ENCODE measurements at places on chromosomes 7 and 10.
A peak's percentile ranks its signal among the peaks of the same experiment; 100 is the strongest.

- peak; percentile 68 for DNase-seq
Observed at GRCh38 chr10:135132-135600, at the start of gene ZMYND11. Gene ZMYND11 (plus strand): TSS chr10:135455. CDS start chr10:180013, 44,558 bp downstream.

- no peak for DNase-seq
Observed at GRCh38 chr10:127580822-127581221, 31.7 kb downstream of the NPS start.

- DNase-seq = no peak
Observed at GRCh38 chr10:17734432-17735080, 17.4 kb upstream of the TMEM236 start.

DNA sequence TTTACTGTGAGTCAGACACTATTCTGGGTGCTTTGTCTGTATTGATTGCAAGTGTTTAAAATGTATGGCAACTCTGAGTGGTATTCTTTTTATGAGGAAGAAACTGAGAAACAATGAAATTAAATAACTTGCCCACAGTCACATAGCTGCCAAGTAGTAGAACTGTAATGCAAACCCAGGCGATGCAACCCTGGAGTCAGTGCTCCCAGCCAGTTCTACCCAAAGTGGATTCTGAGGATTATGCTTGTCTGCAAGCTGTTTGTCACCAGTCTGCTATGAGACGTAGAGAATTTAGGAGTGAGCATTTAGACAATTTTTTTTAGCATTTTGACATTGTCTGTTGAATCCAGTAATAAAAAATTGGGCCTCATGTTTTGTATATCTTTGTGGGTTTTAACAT is 306.0 kb upstream of the LRGUK start:
- no peak for DNase-seq

- DNase-seq = no peak
Observed at GRCh38 chr10:1532636-1533035, 204.7 kb downstream of the ADARB2 start.

DNA sequence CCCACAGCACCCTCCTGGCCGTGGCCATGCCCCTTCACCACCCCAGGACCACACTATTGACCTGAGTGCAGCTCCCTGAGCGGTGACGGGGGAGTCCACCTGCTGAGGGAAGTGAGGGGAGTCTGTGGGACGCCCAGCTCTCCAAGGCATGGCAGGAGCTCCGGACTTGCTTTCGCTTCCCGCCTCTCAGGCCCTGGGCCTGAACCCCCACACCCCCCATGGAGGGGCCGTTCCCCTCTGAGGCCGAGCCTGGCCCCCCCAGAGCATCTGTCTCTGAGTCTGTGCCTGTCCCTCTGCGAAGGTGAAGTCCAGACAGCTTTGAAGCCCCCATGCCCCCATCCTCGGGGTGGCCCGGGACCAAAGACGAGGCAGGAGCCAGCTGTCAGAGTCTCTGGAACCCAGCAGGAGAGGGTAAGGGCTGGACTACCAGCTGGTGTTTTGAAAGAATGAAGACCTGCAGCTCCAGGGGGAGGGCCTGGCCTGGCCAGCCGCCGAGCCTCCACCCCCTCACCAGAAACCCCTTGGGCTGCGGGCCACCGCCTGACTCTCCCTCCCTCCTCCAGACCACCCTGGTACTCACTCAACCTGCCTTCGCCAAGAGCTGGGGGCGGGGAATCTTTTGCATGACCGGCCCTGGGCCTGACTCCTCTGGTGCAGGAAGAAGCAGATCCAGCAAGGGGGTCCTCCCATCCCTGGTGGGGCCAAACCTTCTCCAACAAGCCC is 114.0 kb downstream of the PDGFA start:
- DNase-seq = no peak

DNA sequence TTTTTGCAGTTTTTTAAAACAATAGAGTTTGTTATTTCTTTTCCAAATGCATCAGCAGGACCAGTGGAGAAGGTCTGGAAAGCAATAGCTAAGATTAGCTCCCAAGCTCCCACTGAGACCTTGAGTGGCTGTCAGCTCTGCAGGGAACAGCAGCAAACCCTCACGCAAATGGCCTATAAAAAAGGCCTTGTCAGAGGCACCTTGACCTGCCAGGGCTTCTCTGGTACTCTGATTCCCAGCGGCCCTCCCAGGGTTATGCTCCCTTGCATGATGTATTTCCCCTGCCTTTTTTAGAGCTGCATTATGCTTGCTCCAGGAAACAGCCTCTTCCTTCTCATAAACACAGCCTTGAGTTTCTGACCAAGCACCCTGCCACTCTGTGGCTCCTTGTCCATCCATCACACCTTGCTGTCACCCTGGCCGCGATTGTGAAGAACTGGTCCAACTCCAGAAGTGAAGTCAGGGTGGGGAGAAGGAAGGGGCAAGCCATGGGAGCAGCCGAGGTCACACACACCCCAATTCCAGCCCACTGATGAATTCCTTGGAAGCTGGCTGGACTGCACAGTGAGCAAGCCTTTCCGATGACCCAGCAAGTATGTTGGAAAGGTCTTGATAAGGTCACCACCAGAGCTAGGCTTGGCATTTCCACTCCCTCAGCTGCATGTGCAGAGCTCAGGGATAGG is 35.3 kb upstream of the NKX2-3 start:
- no peak for DNase-seq

DNA sequence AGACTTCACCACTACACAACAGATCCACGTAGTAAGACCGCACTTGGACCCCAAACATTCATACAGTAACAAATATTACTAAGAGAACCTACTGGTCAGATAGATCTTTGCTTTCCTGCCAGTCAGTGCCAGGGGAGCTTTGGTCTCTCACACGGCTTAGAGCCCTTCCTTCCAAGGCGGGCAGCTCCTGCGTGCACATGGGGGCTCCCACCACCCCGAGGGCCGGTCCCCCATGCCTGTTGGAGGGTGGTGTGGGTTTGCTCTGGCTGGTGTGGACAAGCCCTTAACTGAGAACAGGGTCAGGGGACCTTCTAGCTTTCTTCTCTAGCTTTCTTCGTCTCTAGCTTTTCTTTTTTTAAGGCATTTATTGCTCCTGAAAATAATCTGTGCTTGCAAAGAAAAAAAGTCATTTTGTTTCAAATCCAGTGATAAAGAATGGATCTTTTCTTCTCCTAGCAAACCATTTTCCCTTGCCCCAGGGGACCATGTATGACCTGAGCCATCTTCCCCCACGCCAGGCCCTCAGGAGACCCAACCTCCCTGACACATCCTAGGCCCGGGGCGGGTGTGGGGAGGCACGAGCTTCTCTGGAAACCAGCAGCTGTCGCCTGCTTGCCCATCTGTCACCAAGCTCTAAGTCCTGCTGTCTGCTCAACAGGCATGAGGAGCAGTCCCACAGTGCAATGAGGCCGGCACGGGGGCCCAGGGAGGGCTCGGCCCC is 591.1 kb downstream of the PTPRN2 start:
- DNase-seq = no peak

DNA sequence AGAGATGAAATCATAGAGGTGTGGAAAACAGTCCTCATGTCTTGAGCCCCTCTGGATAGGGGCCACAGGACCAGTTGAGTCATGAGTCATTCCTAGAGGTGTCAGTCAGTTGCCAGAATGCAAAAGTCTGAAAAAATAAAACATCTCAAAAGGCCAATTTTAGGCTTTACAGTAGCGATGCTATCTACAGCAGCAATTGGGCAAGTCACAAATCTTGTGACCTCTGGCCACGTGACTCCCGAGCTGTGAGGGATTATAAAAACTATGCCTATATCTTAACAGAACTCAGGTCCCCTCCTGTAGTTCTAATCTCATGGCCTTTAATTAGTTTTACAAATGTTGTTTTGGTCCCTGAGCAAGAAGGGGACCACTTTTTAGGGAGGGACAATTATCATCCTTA is 15.6 kb upstream of the TAS2R41 start:
- DNase-seq = no peak

DNA sequence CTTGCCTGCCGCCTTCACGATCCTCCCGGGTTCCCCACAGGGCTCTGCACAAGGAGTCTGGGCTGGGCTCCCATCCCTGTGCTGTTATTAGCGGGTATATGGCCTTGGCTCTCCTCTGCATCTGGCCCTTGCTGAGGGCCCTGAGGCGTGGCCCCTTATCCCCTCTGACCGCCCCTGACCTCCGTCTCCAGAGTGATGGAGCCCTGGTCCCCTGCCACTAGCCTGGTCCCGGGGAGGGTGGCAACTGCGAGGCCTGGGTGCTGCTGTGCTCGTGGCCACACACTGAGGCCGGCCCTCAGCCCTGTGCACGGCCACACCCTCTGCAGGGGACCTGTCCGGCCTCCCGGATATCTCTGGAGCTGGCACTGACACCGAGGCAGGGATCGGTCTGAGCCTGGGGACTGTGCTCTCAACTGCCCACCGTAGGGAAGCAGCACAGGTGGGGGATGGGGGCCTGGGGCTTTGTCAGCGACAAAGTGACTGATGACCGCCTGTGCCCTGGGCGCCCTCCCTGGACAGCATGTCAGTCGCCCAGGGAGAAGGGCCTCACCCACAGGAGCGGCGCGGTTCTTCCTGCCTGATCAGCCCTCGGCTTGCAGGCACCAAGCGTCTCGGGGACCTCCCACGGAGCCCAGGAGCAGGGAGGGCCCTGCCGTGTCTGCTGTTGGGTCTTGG is 72.4 kb downstream of the NKX6-2 start:
- no peak for DNase-seq

GRCh38 chr7:87028636-87029035 is 30.8 kb downstream of the ELAPOR2 start:
- DNase-seq = no peak

DNA sequence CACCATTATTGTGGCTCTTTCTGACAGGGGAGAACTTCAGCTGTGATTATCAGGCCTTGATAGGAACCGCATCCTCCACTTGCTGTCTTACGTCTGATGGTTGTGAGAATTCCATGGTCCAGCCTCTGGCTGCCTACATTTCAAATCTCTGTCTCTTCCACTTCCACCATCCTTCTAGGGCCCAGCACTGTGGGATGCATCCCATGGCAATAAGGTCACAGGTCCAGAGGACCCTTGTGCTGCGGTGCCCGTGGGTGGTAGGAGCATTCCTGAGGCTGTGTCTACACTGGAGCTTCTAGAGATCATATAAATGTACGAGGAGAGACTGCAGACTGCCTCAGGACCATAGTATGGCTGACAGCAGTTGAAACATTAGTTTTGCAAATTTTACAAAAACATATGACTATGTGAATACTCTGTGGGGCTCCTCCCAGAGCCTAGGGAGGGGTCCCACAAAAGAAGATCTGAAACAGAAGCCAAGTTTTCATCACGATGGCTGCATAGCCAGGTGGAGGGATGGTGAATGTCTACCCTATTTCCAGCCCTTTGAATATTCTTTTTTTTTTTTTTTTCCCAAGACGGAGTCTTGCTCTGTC is 11.8 kb downstream of the CALML3 start:
- no peak for DNase-seq

DNA sequence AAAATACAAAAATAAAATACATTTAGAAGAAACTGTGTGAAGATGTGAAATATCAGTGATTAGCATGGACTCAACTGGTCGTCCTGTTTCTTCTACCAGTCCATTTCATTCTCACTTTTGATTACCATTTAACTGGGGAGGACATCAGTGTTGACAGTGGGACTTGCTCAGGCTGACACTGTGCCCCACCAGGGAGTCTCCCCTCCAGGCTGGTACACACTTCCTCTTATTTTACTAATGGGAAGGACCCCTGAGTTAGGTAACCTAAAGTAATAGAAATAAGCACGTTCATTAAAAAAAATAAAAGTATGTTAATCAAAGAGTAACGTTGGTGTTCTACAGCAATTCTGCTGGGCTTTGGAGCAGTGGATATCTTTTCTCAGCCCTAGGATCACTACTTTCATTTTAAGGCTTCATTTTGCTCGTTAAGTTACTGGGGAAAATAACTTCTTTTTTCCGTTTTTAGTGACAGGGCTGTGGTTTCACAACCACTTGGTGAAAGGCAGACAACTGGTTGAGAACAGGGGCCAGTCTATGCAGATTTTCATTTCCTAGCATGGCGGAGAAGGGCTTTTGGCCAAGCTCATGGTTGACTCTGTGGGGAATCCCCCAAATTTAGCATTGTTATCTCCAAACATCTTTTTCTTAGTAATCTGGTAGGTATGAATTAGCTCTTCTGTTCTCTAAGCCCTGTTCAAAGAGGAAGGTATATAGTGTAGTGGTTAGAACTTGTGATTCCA is 2.1 kb downstream of the SNX10 start:
- DNase-seq = no peak

GRCh38 chr7:51274955-51275354 is 41.7 kb downstream of the COBL start:
- DNase-seq = no peak

DNA sequence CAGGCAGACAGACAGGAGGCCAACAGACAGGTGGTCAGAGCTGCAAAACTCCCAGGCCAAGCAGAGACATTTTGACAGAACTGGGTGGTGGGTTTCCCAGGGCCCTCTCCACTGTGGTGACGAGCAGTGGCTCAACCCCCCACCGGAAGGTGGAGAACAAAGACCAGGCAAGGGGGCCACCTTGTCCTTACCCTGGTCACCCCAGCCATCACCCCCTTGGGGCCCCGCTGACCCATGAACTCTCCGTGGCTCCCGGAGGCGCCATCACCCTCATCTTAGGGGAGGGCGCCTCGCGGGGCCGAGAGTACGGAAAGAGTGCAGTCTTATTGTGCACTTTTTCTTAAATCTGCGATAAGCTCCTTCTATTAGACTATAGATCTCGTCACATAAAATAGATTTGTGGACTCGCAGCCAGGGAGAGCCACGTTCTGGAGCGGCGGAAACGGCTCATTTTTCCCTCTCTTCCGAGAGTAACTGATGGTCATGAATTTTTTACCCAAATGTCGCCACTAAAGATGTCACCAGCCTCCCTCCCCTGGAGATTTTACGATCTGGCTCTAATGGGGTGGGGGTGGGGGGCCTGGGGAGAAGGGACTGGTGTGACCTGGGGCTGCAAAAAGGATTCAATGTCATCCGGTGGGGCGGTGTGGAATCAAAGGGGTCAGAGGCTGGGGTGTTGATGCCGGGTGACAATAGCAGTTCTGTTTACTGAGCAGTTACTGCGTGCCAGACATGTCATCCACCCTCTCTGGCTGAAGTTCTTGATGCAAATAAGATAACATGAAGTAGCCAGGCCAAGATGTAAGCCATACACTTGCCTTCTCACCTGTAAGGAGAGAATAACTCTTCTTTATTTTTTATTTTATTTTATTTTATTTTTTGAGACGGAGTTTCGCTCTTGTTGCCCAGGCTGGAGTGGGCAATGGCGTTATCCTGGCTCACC is 71.1 kb upstream of the MYL10 start:
- no peak for DNase-seq

- DNase-seq = no peak
Observed at GRCh38 chr10:90983914-90984549, 63.1 kb upstream of the ANKRD1 start.

DNA sequence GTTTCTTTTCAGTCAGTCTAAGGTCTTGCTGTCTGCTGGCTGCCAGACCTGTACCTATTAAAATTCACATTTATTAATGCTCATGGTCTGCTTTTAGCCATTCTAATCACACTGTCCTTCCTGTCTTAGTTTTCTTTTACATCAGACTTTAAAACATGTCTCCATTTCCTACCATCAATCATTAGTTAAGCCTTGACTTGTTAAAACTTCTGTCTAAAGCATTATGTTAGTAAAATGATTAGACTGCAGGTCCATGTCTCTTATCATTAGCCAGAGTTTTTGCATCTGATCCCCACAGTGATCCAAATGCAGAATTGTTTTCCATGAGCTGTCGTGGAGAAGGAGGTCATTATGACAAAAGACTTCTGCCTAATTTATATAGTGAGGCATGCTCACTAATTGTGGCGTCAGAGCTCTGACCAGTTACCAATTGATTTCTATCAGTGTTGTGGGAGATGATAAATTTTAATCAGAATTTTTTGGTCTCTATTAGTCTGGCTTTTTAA is 226.5 kb downstream of the DKK1 start:
- DNase-seq = no peak

Data from kidney tubule cell (primary cell).